PC-9 (cell line): ENCODE measurements at places on chromosomes 3 and 15.

DNA sequence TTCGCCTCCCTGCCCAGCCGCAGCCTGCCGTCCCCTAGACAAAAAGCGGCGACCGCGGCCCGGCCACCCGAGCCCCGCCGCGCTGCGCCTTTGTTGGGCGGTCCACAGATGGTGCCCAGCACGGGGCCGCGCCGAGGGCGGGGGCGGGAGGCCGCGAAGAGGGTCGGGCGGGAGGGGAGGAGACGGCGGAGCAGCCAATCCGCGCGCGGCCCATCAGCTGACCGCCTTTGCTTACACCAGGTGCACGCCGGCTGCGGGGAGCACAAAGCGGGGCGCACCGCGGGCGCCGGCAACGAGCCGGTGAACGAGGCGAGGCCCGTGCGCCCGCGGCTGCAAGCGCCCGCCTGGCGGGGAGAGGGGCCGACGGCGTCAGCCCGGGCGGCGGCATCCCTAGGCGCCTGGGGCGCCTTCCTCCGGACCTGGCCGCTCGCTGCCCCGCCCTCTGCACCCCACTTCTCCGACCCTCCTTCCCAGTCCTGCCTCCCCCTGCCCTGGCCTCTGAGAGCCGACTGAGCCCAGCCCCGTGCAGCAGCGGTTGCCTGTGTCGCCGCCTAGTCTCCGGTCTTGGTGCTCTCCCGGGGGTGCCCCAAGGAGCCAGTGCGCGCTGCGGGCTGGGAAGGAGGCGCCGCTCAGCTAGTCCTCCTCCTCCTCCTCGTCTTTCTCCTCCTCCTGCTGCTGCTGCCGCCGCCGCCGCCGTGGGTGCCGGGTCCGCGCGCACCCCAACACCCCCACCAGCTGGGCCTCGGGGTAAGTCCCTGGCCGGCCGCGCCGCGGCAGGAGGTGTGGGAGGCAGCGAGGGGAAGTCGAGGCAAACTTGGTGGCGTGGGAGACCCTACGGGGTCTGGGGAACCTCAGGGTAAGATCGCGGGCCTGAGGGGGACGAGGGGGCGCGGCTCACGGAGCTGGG, at the start of gene LRRN1:
LRRN1 (plus strand) TSS at position 259 of the 907 bp plus-strand sequence. CDS start 45,211 bp downstream, outside the sequence.
- peak; percentile 20 for DNase-seq

GRCh38 chr3:179973931-179974361, 62.8 kb downstream of the PEX5L start:
- DNase-seq: no peak

GRCh38 chr3:195895078-195895860, 13.1 kb downstream of the TNK2 start:
- DNase-seq: peak; percentile 73

GRCh38 chr15:43135351-43135750, 2.0 kb downstream of the TMEM62 start:
- no peak for DNase-seq
